ENCODE measurements at places on chromosomes 6 and 20. TPM values are rescaled to one million over a fixed set of nuclear protein-coding genes. Genes with fewer than 3 reads are reported as not detected.
A peak's percentile ranks its signal among the peaks of the same experiment; 100 is the strongest.

Gene ARMC12
- total RNA-seq, result not detected

- H3K4me3 ChIP-seq, result no peak overlapping the region
- peak overlapping the region; percentile 40 for H3K27ac ChIP-seq
- no peaks in the 10 kb centered on the region for H3K36me3 ChIP-seq
- H3K27me3 ChIP-seq, result no peaks in the 10 kb centered on the region
Measured at GRCh38 chr6:157535340-157536222, 154.6 kb downstream of the ZDHHC14 start.

- no peak overlapping the region for H3K27ac ChIP-seq
- no peak overlapping the region for H3K4me3 ChIP-seq
- H3K27me3 ChIP-seq, result no peaks in the 10 kb centered on the region
- H3K36me3 ChIP-seq, result no peaks in the 10 kb centered on the region
- no peak for DNase-seq
- H3K4me1 ChIP-seq, result peaks cover 9% of the 10 kb centered on the region
Measured at GRCh38 chr6:145214570-145214969, 520.8 kb downstream of the EPM2A start.

- H3K27me3 ChIP-seq, result no peaks in the 10 kb centered on the region
- H3K4me1 ChIP-seq, result no peaks in the 10 kb centered on the region
- no peaks in the 10 kb centered on the region for H3K36me3 ChIP-seq
- DNase-seq, result no peak
- no peak overlapping the region for H3K27ac ChIP-seq
Measured at GRCh38 chr6:162777091-162777490, 49.3 kb downstream of the PACRG start.

DNA sequence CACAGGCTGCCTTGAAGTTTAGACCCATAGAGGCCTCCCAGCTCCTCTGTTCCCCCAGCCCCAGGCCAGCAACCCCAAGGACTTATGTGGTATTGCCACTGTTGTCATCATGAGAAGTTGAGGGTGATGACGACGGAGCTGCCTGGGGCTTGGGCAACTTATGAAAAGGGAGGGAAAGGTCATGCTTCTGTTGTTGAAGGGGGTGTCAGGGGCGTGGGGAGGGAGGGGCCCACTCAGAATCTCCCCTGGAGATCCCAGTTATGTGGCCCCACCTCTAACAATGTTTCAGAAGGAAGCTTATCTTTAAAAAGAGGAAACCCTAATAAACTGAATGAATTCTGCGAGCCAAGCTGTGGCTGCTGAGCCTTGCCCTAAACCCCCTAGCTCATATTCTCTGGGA lies 4.2 kb downstream of the ADTRP start:
- no peaks in the 10 kb centered on the region for H3K27me3 ChIP-seq
- DNase-seq, result no peak
- no peaks in the 10 kb centered on the region for H3K36me3 ChIP-seq
- H3K4me3 ChIP-seq, result no peak overlapping the region

- no peak overlapping the region for H3K4me3 ChIP-seq
- no peaks in the 10 kb centered on the region for H3K36me3 ChIP-seq
- no peak overlapping the region for H3K27ac ChIP-seq
Measured at GRCh38 chr6:105587349-105588122, 184.7 kb upstream of the PREP start.

Data from sigmoid colon (tissue), 7 donors.